ENCODE measurements at places on chromosomes 13 and 19. TPM values are rescaled to one million over a fixed set of nuclear protein-coding genes. Genes with fewer than 3 reads are reported as not detected.

DNA sequence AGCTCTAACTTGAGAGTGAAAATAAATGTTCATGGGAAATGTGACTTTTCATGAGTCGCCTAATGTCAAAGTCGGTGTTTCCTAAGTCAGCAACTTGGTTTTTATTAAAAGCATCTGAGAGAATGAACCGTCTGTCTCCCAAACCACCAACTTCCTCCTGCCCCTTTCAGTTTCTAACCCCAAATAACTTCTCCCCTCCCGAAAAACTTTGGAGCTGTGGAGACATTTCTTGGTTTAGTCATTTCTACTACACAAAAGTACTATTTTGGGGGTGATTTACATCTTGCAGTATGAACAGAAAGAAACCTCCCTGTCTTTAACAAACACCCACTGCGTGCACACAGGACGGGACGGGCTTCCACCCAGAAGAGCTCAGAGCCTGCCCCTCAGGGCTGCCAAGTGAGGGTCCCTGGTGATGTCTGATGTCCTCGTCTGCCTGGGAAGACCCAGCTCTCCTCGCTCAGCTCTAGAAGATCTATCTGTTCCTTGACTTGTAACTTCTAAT, 65.0 kb downstream of the RASA3 start:
- DNase-seq = peak; percentile 48

DNA sequence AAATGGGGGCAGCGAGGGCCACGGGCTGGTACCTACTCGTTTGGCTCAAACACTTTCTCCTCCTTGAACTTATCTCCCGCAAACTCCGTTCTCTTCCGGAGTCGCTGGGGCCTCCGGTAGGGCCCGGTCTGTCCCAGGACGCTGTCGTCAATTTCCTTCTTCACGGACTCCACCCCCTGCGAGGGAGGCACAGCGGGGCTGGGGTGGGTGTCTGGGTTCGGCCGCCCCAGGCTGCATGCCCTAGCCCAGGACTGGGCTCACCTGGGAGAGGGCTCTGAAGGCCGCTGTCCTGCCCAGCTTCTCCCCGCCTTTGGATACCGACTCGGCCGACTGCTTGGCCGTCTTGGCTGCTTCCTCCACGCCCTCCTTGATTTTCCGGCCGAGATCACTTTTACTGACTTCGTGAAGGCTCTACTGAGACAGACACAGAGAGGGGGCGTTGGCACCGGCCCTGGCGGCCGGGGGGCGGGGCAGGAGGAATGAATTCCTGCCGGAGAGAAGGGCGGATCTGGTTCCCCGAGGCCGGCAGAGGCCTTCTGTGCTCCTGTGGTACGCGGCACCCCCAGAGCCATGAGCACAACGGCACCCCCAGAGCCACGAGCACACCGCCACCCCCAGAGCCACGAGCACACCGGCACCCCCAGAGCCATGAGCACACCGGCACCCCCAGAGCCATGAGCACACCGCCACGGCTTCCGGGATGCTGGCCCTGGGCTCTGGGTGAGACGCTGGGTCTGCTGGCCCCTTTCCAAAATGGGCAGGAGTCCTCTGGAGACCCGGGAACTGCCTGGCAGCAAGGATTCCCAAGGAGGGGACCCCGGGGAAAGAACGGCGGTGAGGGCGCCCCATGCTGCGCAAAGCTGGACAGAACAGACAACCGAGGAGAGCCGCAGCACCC, 8.1 kb upstream of the CTXN1 start:
- DNase-seq = peak; percentile 47

DNA sequence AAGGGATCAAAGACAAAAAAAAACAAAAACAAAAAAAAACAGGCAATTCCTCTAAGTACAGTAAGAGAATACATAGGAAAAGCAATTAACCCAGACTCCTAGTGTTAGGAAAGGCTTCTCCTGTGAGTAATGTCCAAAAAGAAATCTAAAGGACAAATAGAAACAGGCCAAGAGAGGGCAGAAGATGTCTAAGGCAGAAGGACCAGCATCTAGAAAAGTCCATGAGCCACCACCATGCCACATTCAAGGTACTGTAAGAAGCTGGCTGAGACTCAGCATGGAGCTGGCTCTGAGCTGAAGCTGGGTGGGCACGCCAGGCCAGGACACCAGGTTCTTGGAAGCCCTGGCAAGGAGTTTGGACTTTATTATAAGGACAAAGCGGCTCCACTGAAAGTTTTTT, 118.1 kb upstream of the FRY start:
- DNase-seq = no peak

ATP8B3 gene
- total RNA-seq = 4.1 TPM

DNA sequence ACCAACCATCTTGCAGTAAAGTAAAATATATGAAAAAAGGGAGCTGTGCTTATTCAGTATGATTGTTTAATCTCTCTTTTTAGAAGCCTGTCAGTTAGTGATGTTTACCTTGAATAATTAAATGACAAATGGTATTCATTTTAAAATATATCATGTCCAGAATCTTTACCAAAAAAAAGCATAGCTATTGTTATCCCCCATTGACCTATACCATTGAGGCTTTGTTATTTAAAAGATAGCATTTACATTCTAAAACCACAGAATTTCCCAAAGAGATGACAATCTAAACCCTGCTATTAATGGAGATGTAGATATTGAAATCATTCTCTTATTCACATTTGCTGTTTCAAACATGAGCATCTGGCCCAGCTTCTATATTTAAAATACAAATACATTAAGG, 2.2 kb downstream of the CNMD start:
- DNase-seq = no peak

- no peak for DNase-seq
These were observed at the start of gene KLK6 for GRCh38 chr19:50969413-50969760. Gene KLK6 (minus strand): TSS chr19:50969591. CDS start chr19:50968104, 1,487 bp downstream.

DNA sequence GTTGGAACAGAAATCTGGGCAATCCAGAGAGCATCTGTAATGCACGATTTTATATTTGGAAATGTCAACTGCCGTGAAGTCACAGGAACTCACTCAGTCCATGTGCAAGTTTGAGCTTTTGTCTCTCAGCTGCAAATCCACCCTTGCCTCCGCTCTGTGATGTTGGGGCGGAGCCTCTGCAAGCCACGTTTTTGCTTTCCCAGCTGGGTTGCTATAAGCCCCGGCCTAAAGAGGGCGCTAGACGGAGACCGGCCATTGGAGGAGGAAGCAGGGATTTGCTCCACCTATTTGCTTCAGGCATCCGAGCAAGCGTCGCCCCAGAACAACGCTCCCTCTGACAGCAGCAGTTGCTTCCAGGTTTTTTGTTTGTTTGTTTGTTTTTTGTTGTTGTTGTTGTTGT, 56.2 kb downstream of the TRPM4 start:
- peak; percentile 39 for DNase-seq

DNA sequence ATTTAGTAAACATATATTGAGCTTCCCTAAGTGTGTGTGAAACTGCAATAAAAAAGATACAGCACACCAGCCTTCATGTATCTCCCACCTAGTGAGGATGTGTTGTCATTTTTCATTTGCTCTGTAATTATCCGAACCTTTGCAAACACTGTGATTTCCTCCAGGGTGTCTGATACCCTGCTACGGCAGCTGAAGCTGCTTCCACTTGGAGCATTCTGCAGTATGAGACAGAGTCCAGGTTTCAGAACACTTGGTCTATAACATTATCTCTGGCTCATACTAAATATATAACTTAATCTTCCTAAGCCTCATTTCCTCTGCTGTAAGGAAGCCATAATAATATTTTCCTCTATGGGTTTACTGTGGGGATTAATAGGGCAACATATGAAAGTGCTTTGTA, 1338.1 kb upstream of the SLC10A2 start:
- no peak for DNase-seq
